ENCODE measurements at places on chromosomes 5 and 9. TPM values are rescaled to one million over a fixed set of nuclear protein-coding genes. Genes with fewer than 3 reads are reported as not detected.

Gene BTNL8
- total RNA-seq, result 0.18 TPM

Gene MAN1B1
- 18.8 TPM for total RNA-seq

Gene RANBP3L
- 0.89 TPM for total RNA-seq

Gene ANKRD34B
- not detected for total RNA-seq

Gene ZNF879
- total RNA-seq, result 4.4 TPM

Gene THG1L
- total RNA-seq, result 4.2 TPM

Gene ZER1
- 53.1 TPM for total RNA-seq

Gene CCDC180
- total RNA-seq, result 3.5 TPM

Gene ARL14EPL
- not detected for total RNA-seq

Gene IL9
- not detected for total RNA-seq

Gene FREM1
- 3.2 TPM for total RNA-seq

Gene S100Z
- total RNA-seq, result 0.22 TPM

Gene BAAT
- 0.07 TPM for total RNA-seq

- no peak overlapping the region for H3K4me3 ChIP-seq
- DNase-seq, result no peak
- H3K4me1 ChIP-seq, result no peaks in the 10 kb centered on the region
- no peak overlapping the region for H3K27ac ChIP-seq
Observed at GRCh38 chr5:8247049-8247899, 378.3 kb downstream of the MTRR start.

DNA sequence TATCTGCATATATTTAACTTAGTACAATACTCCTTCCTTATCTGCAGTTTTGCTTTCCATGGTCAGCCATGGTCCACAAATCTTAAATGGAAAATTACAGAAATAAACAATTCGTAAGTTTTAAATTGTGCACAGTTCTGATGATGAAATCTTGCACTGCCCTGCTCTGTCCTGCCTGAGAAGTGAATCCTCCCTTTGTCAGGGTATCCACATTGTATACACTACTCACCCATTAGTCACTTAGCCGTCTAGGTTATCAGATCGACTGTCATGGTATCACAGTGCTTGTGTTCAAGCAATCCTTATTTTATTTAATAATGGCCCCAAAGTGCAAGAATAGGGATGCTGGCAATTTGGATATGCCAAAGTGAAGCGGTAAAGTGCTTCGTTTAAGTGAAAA is 8.3 kb upstream of the YTHDC2 start:
- no peak for DNase-seq
- no peak overlapping the region for H3K4me3 ChIP-seq
- no peak overlapping the region for H3K27ac ChIP-seq
- no peaks in the 10 kb centered on the region for H3K36me3 ChIP-seq
- H3K27me3 ChIP-seq, result peaks cover 5% of the 10 kb centered on the region
- no peaks in the 10 kb centered on the region for H3K4me1 ChIP-seq

- H3K4me1 ChIP-seq, result no peaks in the 10 kb centered on the region
- no peak overlapping the region for H3K4me3 ChIP-seq
- no peak overlapping the region for H3K27ac ChIP-seq
- H3K36me3 ChIP-seq, result no peaks in the 10 kb centered on the region
- no peaks in the 10 kb centered on the region for H3K27me3 ChIP-seq
Observed at GRCh38 chr5:60285910-60286309, 392.4 kb upstream of the PDE4D start.

- no peaks in the 10 kb centered on the region for H3K27me3 ChIP-seq
- no peak for DNase-seq
- no peaks in the 10 kb centered on the region for H3K4me1 ChIP-seq
- H3K36me3 ChIP-seq, result no peaks in the 10 kb centered on the region
- H3K27ac ChIP-seq, result no peak overlapping the region
Observed at GRCh38 chr5:5950658-5951057, 427.7 kb downstream of the MED10 start.

DNA sequence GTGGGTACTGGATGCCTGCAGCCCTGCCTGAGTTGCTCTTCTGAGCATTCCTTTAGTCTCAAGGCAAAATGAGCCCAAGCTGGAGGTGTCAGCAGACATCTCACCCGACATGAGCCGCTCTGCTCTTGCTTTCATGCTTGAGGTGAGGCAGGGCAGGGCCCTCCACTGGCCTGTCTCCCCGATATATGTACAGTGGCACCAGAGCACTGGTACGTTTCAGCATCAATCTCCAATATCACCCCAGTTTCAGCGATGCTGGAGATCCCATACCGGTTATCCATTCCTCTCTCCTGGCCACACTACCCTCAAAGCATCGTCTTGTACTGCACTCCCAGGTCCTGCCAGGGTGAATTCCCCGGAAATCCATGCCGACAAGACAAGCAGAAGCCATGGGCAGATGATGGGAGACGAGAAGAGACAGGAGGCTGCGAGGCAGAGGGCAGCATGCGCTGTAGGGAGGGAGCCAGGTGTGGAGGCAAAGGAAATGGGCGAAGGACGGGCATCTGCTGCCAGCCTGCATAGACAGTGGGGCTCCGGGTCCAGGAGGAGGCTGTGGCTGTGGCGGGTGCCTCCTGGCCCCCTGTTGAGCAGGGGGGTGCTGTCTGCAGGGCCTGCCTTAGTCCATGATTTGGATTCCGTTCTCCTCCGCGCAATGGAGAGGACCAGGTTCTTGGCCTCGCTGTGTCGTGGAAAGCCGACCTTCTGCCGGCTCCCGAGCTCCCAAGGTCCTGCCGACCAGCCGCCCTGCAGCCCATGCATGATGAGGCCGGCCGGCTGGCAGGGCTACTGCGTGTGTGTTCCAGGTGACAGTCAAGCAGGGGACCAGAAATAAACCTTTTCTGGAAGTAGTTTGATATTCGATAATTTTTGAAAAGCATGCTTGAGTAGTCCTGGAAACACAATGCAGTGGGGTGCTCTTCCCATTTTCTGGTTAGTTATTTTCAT is 152.2 kb upstream of the IRX2 start:
- no peaks in the 10 kb centered on the region for H3K4me1 ChIP-seq
- no peaks in the 10 kb centered on the region for H3K36me3 ChIP-seq
- H3K27ac ChIP-seq, result no peak overlapping the region

DNA sequence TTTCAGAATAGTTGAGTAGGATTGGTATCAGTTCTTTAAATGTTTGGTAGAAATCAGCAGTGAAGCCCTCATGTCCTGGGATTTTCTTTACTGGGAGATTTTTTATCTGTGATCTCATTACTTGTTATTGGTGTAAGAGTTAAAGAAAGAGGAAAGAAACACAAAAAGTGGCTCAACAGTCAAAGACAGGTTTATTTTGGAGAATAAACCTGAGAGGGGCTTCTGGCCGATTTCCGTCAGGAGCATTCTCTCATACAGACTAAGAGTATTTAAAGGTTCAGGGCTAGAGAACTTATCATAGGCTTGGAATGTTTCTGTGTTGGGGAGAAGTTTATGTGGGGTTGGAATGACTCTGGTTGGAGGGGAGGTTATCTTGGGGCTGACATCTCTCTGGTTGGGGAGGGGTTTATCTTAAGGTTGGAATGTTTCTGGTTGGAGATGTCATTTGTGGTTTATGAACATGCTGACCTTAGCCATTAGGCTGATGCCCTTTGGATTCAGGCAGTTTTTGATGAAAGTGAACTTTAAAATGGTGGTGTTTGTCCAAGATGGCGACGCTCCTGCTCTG is 62.5 kb downstream of the CFAP95 start:
- no peaks in the 10 kb centered on the region for H3K36me3 ChIP-seq
- H3K27ac ChIP-seq, result no peak overlapping the region
- DNase-seq, result no peak

DNA sequence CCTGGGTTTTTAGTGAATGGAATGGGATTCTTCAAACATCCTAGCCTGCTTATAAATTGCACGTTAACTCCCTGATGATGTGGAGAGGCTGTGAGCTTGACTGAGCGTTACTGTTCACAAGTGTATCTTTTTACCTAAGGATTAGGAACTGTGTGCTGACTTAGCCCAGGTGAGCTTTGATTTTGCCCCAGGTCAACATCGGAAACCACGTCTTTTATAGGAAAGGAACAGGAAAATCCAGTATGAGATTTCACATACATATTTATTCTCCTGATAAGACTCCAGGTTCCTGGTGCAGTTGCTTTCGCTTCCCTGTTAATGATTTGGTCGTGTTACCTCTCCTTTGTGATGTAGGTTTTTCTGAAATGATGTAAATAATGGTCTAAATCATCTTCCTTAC is 103.2 kb upstream of the BASP1 start:
- DNase-seq, result no peak
- no peaks in the 10 kb centered on the region for H3K36me3 ChIP-seq
- no peaks in the 10 kb centered on the region for H3K27me3 ChIP-seq

DNA sequence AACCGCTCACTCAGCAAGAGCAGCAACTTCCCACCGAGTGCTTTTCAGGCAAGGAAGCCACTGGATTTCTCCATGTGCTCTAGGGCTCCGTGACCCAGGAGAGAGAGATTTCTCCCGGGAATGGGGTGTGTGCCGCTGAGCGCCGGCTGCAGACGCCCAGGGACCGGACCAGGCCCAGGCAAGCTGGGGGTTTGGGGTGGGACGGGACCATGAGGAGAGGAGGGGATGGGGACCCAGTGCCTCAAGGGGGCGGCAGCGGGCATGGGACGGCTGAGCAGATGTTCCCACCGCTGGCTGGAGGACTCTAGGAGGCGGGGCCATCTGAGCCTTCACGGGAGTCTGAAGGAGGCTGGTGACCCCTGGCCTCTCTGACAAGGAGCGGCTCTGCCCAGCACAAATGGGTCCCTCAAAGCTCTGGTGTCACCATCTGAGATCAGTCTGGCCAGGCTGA is 8.5 kb downstream of the LCN9 start:
- DNase-seq, result no peak
- H3K27me3 ChIP-seq, result peaks cover 6% of the 10 kb centered on the region
- no peaks in the 10 kb centered on the region for H3K36me3 ChIP-seq
- no peaks in the 10 kb centered on the region for H3K4me1 ChIP-seq
- no peak overlapping the region for H3K4me3 ChIP-seq
- H3K27ac ChIP-seq, result no peak overlapping the region

GRCh38 chr5:10456583-10457420 is 15.1 kb downstream of the ROPN1L start:
- no peaks in the 10 kb centered on the region for H3K36me3 ChIP-seq
- H3K27me3 ChIP-seq, result no peaks in the 10 kb centered on the region
- H3K4me1 ChIP-seq, result peaks cover 23% of the 10 kb centered on the region
- no peak overlapping the region for H3K4me3 ChIP-seq
- H3K27ac ChIP-seq, result no peak overlapping the region

GRCh38 chr9:5556101-5556705 is 45.9 kb downstream of the PDCD1LG2 start:
- no peak overlapping the region for H3K4me3 ChIP-seq
- no peak overlapping the region for H3K27ac ChIP-seq
- DNase-seq, result no peak
- H3K27me3 ChIP-seq, result no peaks in the 10 kb centered on the region
- H3K4me1 ChIP-seq, result peaks cover 23% of the 10 kb centered on the region
- no peaks in the 10 kb centered on the region for H3K36me3 ChIP-seq

- H3K27me3 ChIP-seq, result no peaks in the 10 kb centered on the region
- H3K27ac ChIP-seq, result no peak overlapping the region
- no peak overlapping the region for H3K4me3 ChIP-seq
- H3K4me1 ChIP-seq, result no peaks in the 10 kb centered on the region
- no peaks in the 10 kb centered on the region for H3K36me3 ChIP-seq
Observed at GRCh38 chr5:56440871-56441740, 208.0 kb upstream of the ANKRD55 start.

GRCh38 chr5:162052676-162053075 is 14.9 kb upstream of the GABRG2 start:
- H3K27me3 ChIP-seq, result no peaks in the 10 kb centered on the region
- DNase-seq, result no peak

DNA sequence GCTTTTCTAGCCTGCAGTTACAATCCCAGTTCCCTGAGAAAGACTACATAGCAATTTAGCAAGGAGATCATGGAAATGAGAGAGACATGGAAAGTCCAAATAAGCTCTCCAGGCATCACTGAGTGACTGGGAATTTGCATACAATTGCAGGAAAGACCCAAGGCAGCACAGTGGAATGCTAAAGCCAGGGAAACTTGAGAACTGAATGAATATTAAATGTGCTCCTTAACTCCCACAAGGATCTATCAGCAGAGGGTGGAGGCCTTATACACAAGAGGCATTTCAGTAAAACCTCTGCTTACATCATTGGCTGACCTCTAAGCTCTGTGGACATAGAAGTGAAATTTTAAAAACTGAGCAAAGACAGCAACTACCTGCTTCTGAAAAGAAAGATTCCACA is 355.6 kb upstream of the DAB2 start:
- H3K27ac ChIP-seq, result no peak overlapping the region
- no peaks in the 10 kb centered on the region for H3K36me3 ChIP-seq
- H3K4me1 ChIP-seq, result no peaks in the 10 kb centered on the region
- H3K4me3 ChIP-seq, result no peak overlapping the region
- no peak for DNase-seq
- H3K27me3 ChIP-seq, result no peaks in the 10 kb centered on the region

GRCh38 chr5:172172912-172173563 is 15.0 kb downstream of the STK10 start:
- DNase-seq, result peak; percentile 56
- H3K27me3 ChIP-seq, result no peaks in the 10 kb centered on the region
- no peak overlapping the region for H3K4me3 ChIP-seq
- H3K36me3 ChIP-seq, result no peaks in the 10 kb centered on the region
- peak overlapping the region; percentile 32 for H3K27ac ChIP-seq
- H3K4me1 ChIP-seq, result peaks cover 44% of the 10 kb centered on the region

DNA sequence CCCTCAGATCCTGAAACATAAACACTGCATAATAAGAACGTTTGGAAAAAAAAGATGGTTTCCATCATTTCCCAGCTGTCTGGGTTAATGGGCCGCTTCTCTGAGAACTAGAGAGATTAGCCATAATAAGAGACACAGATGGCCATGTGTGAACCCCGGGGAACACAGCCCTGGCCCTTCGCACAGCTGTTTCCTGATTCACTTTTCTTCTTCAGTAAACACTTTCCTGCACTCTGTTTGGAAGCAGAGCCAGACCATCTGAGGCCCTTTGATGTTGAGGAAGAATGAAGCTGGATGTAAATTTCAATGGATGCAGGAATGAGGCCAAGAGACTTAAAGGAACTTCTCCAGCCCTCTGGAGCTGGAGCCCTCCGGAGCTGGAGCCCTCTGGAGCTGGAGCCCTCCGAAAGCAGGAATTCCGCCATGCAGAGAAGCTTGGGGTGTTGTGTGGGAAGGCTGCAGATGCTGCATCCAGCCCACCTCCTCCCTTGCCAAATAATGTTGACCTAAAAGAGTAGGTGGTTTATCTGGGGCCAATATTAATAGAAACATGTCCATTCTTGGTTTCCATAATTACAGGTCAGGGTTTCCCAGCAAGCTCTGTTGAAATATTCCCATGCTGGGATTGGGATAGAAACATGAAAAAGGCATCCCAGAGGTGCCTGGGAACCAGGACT is 218.9 kb downstream of the NXNL2 start:
- H3K4me1 ChIP-seq, result no peaks in the 10 kb centered on the region
- H3K36me3 ChIP-seq, result no peaks in the 10 kb centered on the region
- peak overlapping the region; percentile 69 for H3K27ac ChIP-seq
- H3K27me3 ChIP-seq, result no peaks in the 10 kb centered on the region

GRCh38 chr9:110028676-110029075 is 179.3 kb downstream of the C9orf152 start:
- H3K27me3 ChIP-seq, result no peaks in the 10 kb centered on the region
- no peaks in the 10 kb centered on the region for H3K36me3 ChIP-seq
- DNase-seq, result no peak
- no peak overlapping the region for H3K4me3 ChIP-seq
- peaks cover 50% of the 10 kb centered on the region for H3K4me1 ChIP-seq
- peak overlapping the region; percentile 59 for H3K27ac ChIP-seq

GRCh38 chr9:3947859-3948438 is 351.9 kb downstream of the GLIS3 start:
- H3K27me3 ChIP-seq, result no peaks in the 10 kb centered on the region
- H3K4me3 ChIP-seq, result no peak overlapping the region
- H3K4me1 ChIP-seq, result peaks cover 11% of the 10 kb centered on the region
- H3K27ac ChIP-seq, result peak overlapping the region; percentile 58
- no peak for DNase-seq
- no peaks in the 10 kb centered on the region for H3K36me3 ChIP-seq
